ENCODE measurements at places on chromosomes 12 and 14.
A peak's percentile ranks its signal among the peaks of the same experiment; 100 is the strongest.

- DNase-seq = no peak
These were observed 3.8 kb downstream of the NR4A1 start for GRCh38 chr12:52054833-52055730.

GRCh38 chr14:74085047-74085637, 386 bp downstream of the LIN52 start:
- DNase-seq = peak; percentile 10

DNA sequence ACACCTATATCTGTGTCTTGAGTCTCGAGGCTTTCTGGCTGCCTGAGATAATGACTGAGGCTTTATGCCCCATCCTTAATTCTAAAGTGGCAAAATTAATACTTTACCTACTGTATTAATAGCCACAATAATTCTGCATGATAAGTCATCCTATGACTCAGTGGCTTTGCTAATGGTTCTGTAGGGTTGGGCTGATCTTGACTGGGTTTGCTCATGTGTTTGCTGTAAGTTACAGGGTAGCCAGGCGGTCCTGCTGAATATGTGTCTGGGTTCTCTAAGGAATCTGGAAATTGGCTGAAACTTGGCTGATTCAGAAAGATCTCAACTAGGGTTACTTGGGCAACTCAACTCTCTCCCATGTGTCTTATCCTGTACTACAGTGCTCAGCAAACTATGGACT, 21.7 kb downstream of the MGST1 start:
- no peak for DNase-seq

GRCh38 chr12:2149091-2149490, 96.3 kb downstream of the CACNA1C start:
- DNase-seq = no peak

DNA sequence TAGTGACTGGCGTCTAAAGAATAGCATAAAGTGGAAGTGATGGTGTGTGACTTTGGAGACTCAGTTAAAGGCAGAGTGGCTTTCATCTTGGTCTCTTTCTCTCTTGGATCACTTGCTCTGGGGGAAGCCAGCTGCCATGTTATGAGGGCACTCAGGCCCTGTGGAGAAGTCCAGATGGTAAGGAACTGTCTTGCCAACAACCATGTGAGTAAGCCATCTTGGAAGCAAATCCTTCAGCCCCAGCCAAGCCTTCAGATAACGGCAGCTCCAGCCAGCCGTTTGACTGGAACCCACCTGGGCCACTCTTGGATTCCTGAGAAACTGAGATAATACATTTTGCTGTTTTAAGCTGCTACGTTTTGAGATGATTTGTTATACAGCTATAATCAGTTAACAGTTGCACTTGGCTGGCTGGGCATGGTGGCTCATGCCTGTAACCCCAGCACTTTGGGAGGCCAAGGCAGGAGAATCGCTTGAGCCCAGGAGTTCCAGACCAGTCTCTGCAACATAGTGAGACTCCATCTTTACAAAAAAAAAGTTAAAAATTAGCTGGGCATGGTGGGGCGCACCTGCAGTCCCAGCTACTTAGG, 7.7 kb upstream of the LRRC23 start:
- DNase-seq = no peak

DNA sequence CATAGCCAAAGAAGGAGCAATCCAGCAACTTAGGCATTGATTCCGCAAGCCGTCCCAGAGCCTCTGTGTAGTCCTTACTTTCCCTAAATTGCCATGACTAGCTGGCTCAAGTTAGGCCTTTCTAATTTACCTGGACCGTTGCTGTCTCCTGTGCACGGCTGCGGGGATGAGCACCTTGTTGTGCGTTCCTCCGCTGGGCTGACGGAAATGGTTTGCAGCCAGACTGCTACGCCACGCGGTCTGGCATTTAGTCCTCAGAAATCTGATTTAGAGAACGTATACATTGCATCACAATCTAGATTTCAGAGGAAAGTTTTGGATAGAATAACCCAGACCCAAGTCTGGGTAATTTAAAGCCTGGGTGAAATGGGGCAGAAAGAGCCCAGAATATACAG, 133.2 kb upstream of the ARHGAP5 start:
- DNase-seq = no peak

- no peak for DNase-seq
These were observed 96.6 kb downstream of the APAF1 start for GRCh38 chr12:98741556-98742265.

DNA sequence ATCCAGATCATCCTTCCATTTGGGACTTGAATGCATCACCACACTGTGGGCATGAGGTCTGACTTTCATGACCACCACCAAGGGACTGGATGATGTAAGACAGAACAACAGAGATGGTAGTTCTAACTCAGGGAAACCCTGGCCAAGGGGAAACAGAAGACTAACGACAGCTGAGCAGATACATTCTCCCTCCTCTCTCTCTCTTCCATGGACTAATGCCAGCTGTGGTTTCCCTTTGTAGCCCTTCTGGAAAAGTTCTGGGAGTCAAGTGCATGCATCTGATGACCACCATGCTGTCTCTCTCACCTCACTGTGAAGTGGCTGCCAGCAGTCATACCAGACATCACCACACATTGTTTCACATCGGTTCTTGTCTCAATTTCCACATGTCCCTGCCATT, 3.4 kb downstream of the TAS2R30 start:
- no peak for DNase-seq

DNA sequence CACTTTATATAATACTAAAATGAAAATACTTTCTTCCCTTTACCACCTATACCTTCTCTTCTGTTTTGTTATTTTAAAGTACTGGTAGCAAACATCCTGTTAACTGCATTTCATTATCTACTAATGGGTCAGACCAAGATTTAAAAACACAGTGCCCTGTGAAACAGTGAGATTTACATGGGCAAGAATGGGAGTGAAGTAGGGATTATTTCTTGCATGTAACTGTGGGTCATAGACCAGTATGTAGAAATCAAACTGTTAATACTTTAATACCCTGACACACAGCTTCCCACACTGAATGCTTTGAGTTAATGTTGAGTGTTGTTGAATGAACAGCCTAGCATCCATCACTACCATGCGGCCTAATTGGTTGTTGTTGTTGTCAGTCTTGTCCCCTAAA, 61.6 kb downstream of the PLEKHA5 start:
- DNase-seq = no peak

GRCh38 chr12:50529345-50529744, 24.6 kb downstream of the DIP2B start:
- DNase-seq = no peak

DNA sequence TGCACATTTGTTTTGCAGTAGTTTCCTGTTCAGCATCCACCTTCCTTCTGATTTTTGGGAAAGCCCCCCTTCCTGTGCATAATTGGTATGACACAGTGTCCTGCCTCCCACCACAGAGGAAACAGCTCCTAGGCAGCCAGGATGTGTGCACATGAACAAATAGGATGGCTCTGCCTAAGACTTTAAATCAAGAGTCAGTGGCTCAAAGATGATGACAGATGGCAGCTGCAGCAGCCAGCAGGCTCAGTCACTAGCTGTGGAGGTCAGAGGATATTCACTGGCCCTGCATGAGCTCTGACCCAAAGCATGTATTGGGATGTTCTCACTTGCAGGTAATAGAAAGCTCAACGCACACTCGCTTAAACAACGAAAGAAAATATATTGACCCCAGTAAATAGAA, 90.3 kb downstream of the KCNK10 start:
- no peak for DNase-seq

GRCh38 chr12:131067981-131068851, 114.5 kb downstream of the ADGRD1 start:
- no peak for DNase-seq

DNA sequence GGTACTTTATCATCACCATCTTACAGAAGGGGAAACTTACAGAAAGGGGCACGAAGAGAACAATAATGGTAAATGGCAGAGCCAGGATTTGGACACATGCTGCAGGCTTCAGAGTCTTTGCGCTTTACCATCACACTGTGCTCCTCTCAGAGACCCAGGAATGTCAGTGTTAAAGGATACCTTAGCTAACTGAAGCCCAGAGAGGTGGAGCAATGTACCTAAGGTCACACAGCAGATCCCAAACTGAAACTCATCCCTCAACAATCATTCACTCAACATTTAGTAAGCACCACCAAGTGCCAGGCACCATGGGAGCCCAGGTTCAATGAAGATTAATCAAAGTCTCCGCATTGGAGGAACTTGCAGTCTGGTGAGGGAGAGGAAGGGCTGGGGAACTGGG, 8.0 kb upstream of the KRT78 start:
- DNase-seq = no peak

GRCh38 chr12:106213662-106214061, 34.2 kb downstream of the CKAP4 start:
- no peak for DNase-seq

GRCh38 chr12:101763246-101763931, 24.1 kb upstream of the SYCP3 start:
- DNase-seq = no peak

- DNase-seq = no peak
These were observed 11.7 kb upstream of the SERPINA11 start for GRCh38 chr14:94464290-94464689.

- DNase-seq = no peak
These were observed 297.9 kb upstream of the SFSWAP start for GRCh38 chr12:131413006-131413405.

All from NCI-H748 treated with DMSO at 0.1 percent for 48 hours (cell line).